ENCODE measurements at places on chromosomes 1 and 21.

DNA sequence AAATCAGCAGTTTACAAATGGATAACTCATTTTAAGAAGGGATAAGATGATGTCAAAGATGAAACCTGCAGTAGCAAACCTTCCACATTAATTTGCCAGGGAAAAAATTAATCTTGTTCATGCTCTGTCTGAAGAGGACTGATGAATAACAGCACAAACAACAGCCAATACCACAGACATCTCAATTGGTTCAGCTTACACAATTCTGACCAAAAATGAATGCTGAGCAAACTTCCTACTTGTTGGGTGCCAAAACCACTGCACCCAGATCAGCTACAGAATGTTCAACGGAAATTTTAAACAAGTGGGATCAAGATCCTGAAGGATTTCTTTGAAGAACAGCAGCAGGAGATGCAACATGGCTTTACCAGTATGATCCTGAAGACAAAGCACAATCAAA is 98.3 kb downstream of the COQ8A start:
- DNase-seq, result no peak

DNA sequence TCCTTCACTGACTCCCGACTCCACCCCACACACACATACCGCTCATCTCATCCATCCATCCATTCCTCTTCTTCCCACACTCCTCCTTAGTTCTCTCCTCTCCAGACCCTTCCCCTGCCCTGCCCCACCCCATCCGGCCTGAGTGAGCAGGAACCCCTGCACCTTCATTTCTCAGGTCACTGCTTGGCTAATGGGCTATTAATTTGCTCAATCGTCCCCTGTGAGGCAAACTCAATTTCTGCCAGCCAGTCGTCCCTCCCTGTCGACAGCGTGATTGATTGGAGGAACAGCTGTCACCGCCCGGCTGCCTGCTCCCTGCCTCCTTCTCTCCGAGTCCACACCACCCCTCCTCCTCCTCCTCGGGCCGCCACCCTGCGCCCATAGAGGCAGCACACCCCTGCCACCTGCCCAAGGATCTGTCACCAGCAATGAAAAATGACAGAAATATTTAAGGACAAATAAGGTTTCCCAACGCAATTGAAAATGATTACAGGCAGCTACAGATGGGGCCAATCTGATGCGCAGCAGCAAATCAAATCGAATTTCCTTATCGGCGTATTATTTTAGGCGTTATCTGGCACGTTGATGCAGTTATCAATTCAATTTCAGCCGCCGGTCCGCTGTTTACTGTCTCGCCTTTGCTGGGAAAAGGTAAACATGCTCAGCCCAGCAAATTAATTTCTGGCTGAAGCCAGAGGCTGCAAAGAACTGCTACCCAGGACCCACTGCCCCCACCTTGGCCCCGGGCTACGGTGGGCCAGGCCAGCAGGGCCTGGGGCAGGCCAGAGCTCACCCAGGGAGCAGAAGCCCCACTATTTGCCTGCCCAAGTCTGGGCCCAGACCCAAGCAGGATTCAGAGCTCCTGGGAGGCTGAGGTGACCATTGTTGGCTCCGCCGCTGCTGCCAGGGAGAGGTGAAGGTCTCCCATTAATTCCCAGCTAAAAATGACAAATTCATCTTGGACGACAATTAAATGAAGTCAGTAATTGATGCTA is 71.3 kb downstream of the TMEM53 start:
- no peak for DNase-seq

DNA sequence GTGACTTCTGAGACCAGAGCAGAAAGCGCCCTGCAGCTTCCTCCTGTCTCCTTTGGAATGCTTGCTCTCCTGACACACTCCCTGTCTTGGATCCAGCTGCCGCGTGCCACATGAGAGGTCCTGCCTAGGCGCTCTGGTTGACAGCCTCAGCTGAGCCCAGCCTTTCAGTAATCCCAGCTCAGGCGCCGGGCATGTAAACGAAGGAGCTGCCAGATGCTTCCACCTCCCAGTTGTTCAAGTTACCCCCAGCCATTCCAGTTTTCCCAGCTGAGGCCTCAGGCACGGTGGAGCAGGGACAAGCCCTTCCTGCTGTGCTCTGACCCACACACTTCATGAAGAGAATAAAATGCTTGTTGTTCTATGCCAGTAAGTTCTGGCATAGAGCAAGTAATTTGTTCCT is 14.3 kb upstream of the CD34 start:
- DNase-seq, result no peak

DNA sequence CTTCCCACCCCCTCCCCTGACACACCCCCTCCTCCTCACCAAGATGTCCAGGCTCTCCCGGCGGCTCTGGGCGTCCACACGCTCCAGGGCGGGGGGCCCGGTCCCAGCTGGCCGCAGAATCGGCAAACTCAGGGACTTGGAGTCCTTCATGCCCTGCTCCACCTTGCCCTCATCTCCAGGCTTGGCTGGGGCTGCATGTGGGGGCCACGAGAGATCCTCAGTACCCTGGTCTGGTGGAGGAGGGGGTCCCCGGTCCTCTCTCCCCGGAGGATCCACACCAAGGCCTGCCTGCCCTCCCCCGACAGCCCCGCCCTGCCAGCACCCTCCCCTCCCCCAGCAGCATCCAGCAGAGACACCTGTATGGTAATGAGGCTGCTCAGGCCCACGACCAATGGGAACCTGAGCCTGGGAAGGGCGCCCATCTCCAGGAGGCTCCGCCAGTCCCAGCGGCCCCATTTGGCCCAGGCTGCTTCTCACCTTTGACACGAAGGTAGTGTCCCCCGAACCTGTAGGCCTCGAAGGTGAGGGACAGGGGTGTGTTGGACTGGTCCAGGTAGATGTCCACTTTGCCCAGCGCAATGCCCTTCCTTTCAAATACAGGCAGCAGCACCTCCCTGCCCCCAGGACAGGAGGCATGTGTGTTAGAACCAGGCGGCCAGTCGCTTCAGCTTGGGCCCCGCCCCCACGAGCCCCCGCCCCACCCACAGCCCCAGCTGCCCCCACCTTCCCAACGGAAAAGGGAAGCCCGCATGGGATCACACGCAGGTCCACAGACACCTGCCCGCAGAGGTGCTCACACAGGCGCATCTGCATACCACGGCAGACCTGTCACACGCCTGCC is 8.2 kb upstream of the TNFRSF25 start:
- DNase-seq, result no peak

DNA sequence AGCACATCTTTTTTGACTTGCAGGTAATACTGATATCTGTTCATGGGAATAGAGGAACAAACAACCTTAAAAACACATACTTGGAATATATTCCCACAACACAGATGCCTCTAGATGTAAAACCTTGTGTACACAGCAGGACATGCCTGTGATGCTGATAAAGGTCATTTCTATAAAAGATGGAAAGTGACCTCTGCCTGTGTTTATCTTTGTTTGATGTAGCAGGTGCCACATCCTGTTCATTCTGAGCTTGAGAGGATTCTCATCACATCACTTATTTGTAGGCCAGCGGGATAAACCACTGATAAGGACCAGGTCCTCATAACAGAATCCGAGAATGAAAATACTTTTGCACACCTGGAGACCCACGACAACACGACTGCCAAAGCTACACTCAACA is 133.7 kb downstream of the SMYD2 start:
- no peak for DNase-seq

- no peak for DNase-seq
These were observed 43.2 kb downstream of the RCSD1 start for GRCh38 chr1:167673265-167673664.

- DNase-seq, result peak; percentile 33
These were observed 1.8 kb upstream of the ELAPOR1 start for GRCh38 chr1:109112056-109112651.

DNA sequence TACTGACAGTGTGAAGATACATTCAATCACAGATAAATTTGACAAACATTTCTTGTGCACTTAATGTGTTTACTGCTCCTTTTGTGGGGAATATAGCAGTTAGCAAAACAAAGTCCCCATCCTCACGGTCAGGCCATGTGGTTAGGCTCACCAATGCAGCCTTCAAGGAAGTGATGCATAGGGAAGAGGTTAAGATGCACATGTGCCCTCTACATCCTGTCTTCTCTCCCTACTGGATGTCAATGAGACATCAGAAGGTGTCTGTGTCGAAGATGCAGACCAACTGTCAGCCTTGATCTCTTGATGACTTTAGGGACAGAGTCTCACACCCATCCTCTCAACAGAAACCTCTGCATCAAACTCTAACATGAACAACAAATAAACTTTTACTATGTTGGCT is 78.7 kb downstream of the FH start:
- DNase-seq, result no peak

GRCh38 chr1:156522443-156522970 is 21.9 kb upstream of the MEF2D start:
- DNase-seq, result no peak

- no peak for DNase-seq
These were observed 117.1 kb upstream of the SPAG17 start for GRCh38 chr1:118302145-118302544.

- no peak for DNase-seq
These were observed 121.8 kb upstream of the SLC44A3 start for GRCh38 chr1:94698356-94698755.

GRCh38 chr1:15848143-15848928 is 829 bp downstream of the SPEN start:
- DNase-seq, result peak; percentile 48

DNA sequence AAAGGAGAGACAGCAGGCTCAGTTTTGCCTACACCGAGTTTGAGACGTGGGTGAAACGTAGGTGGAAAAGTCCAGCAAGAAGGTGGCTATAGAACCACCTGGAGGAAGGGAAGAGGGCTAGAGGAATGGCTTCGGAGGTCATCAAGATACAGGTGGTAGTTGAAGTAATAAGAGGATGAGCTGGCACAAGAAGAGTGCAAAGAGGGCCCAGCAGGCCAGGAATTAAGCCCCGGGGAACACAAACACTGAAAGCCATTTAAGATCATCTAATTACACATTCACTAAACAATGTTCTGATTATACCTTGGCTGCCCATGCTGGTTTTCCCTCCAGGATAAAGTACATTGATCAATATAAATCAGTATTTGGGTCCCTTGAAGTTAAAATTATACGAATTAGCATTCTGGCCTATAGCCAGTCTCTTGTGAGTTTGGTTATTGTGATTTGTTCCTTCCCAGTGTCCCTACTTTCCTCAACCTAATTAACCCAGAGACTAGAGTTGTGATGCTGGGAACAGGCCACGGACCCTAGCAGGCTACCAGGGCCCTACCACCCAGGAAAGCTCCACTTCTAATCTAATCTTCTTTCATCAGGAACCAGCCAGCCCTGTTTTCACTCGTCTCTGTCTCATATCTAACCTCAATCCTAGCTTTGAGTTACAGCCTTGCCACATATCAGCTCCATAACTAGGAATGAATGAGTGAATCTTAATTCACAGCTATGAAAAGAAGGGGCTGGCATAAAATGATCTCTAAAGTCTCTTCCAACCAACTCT is 26.4 kb upstream of the PPP1R15B start:
- DNase-seq, result no peak

GRCh38 chr21:42409366-42409765 is 5.7 kb downstream of the UBASH3A start:
- DNase-seq, result no peak

- DNase-seq, result no peak
These were observed 252.7 kb downstream of the TTLL7 start for GRCh38 chr1:83746234-83746633.

GRCh38 chr1:195030793-195031192 is 1577.4 kb downstream of the KCNT2 start:
- DNase-seq, result no peak

- no peak for DNase-seq
These were observed 881.5 kb downstream of the LTN1 start for GRCh38 chr21:28111151-28111619.

GRCh38 chr1:161083748-161084596 is 5.4 kb downstream of the NECTIN4 start:
- no peak for DNase-seq

DNA sequence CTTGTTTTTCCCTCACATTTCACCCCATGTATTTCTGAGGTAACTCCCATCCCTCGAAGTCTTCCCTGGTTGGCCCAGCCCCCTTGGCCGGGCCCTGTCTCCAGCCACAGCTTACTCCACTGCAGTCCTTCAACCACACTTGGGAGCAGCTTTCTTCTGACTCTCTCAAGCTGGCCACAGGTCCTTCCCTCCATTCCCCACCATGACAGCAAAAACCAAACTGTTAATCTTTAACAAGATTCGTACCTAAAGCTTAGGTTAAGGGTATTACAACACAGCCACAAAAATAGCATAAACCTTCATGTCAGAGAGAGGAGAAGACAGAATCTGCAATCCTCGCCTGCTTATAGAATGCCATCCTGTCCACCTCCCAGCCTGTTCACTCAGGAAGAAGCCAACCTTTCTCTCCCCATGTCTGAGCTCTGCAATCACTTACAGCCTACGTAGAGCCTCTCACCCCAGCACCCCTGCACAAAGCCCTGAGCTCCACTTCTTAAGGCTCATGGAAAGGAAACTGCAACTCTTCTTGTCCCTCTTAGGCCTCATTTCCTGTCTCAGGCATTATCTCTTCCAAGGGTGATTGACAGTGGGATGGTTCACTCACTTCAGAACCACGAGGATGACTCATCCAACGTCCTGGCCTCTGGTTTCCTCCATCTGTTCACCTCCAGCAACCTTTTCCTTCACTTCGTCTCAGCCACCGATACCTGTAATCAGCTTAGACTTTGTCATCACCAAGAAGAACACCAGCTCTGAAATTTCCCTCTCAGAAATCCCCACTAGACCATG is 72.8 kb downstream of the CD2 start:
- peak; percentile 43 for DNase-seq

GRCh38 chr1:190880352-190880751 is 402.7 kb upstream of the BRINP3 start:
- DNase-seq, result no peak

DNA sequence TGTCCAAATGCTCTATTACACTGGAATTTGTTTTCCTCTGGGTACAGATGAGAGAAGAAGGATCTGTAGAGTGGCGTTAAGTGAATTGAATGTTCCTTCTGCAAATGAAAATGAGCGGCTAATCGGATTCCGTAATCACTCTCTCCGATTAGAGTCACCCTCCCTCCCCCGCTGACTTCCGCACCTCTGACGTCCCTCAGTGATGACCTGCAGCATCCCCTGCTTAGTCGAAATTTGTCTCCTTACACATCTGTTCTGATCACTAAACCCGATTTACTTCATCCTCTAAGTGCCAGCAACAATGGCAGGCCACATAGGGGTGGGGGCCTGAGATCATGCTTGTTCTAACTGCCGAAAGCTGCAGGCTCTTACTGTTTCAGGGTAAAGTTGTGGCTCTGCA is 378.7 kb downstream of the SEC16B start:
- no peak for DNase-seq

GRCh38 chr1:40630488-40631223 is 34.8 kb downstream of the RIMS3 start:
- DNase-seq, result peak; percentile 9

DNA sequence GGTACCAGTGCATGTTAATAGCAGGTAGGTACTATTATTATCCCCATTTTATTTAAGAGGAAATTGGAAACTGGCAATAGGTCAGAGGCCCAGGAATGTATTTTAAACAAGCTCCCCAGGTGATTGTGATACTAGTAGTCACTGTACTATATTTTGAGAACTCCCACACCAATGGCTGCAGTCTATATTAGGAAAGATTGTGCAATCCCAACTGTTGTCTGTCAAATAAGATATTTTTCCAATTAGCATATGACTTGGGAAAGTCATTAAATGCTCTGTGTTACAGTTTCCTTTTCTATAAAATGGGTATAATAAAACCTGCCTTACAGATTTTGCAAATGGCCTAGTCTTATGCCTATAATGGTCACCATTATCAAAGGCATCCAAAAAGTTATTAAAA is 94.2 kb upstream of the DMRTA2 start:
- no peak for DNase-seq

Measured in CD4-positive, alpha-beta T cell treated with Interleukin-12 subunit alpha and Interleukin-12 subunit beta, for 1 hour (primary cell).